ENCODE measurements at places on chromosomes 5 and 9. TPM values are rescaled to one million over a fixed set of nuclear protein-coding genes. Genes with fewer than 3 reads are reported as not detected.

The FBN2 gene
- not detected for total RNA-seq

DNA sequence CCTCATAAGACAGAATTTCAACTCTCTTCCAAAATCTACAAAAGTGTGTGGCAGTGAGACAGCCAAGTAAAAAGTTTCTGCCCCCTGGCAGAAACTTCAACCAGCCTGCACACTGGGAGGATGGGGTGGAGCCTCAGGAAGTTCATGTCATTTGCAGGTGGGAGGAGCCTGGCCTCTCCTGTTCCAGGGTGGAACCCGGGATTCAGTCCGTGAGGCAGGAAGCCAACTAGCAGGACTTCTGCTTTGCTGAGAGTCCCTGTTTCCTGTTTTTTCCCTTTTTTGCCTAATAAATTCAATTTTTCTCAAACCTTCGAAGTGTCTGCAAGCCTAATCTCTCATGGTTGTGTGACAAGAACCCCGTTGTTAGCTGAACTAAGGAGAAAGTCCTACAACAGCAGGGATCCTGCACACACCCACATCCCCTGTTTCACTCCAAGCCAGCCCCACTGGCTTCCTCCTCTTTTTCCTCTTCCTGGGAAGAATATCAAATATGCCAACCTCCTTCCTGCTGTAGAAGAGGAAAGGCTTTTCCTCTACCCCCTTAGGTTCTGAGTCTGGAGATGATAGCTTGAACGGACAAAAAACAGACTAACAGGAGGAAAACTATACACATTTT is 69.3 kb downstream of the ALDH7A1 start:
- no peak for DNase-seq

The SLC35D2 gene
- total RNA-seq, result 1.8 TPM

GRCh38 chr9:131769361-131769760 is 29.5 kb upstream of the RAPGEF1 start:
- DNase-seq, result no peak

The THBS4 gene
- total RNA-seq, result 2.0 TPM

GRCh38 chr5:16573401-16573800 is 43.4 kb downstream of the RETREG1 start:
- no peak for DNase-seq

GRCh38 chr5:97745817-97746216 is 562.8 kb upstream of the RIOK2 start:
- no peak for DNase-seq

DNA sequence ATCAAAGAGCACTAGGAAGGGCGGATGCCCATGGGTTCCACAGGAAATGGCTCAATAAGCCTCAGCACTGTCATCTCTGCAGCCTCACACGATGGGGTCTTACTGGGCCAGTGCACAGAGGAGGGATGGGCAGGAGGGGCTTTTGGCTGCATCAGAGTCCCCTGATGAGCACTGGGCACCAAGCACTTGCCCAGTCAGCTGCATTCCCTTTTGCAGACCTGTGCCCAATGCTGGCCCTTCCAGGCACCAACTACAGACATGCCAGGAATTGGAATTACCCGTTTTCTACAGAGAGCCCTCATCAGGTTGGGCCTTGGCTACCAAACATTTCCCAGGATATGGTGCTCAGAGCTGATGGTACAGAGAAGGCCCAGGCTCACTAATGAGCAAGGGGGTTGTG is 182.5 kb downstream of the HSPA4 start:
- no peak for DNase-seq

The SHOC1 gene
- total RNA-seq, result 0.04 TPM

DNA sequence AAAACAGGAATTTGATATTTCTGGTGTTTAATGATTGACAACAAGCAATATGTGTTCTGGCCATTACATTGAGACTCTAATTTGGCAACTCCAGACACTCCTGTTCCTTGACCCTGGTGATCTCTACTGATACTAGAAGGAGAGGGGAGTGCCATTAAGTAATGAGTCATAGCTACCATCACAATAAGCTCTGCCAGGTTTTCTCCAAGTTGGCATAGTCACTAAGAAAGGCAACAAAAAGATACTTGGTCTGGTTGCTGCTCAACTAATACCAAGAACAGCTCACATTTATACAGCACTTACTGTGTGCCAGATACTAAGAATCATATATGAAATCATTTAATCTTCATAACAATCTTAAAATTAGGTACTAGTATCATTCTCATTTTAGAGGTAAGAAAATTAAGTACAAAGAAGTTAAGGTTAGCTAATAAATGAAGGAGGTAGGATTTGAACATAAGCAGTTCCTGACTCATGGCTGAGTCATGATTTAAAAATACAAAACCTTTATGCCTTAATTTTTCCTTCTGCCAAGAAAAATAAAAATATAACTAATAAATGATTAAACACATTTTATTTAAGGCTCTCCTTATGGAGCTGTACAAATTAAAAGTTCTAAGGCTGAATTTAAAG is 19.9 kb upstream of the PRXL2C start:
- DNase-seq, result no peak

- no peak for DNase-seq
These were observed 47.9 kb downstream of the COL5A1 start for GRCh38 chr9:134689321-134690181.

The PCDHB2 gene
- not detected for total RNA-seq

- no peak for DNase-seq
These were observed 616 bp upstream of the SPEF2 start for GRCh38 chr5:35617060-35617434.

- DNase-seq, result no peak
These were observed 929.6 kb upstream of the WWC1 start for GRCh38 chr5:167361795-167362194.

DNA sequence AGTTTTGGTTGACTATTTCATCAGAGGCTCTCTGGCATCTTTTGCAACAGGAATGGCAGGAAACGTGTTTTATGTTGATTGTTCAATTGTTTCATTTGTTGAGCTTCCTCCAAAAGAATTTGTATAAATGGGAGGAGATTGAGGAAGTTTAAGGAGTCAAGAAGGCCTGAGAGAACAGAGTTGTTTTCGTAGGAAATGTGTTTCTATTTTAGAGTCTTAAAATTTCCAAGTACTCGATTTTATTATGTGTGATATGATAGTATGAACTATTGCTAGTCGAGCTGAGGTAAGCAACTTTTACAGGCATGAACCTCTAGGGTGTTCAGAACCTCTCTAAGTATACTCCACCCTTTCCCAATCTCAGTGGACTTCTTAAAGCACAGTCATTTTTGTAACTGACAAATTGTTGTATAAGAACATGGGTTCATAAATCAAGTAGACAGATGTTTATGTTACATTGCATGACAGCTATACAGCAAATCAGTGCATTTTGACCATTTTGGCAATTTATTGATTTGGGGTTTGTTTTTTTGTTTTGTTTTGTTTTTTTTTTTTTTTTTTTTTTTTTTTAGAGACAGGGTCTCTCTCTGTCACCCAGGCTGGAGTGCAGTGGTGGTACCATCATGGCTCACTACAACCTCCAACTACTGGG is 47.4 kb downstream of the POLK start:
- no peak for DNase-seq

GRCh38 chr9:123395689-123396511 is 39.9 kb downstream of the CRB2 start:
- no peak for DNase-seq

GRCh38 chr9:129289883-129290282 is 111.8 kb upstream of the IER5L start:
- DNase-seq, result peak; percentile 25

DNA sequence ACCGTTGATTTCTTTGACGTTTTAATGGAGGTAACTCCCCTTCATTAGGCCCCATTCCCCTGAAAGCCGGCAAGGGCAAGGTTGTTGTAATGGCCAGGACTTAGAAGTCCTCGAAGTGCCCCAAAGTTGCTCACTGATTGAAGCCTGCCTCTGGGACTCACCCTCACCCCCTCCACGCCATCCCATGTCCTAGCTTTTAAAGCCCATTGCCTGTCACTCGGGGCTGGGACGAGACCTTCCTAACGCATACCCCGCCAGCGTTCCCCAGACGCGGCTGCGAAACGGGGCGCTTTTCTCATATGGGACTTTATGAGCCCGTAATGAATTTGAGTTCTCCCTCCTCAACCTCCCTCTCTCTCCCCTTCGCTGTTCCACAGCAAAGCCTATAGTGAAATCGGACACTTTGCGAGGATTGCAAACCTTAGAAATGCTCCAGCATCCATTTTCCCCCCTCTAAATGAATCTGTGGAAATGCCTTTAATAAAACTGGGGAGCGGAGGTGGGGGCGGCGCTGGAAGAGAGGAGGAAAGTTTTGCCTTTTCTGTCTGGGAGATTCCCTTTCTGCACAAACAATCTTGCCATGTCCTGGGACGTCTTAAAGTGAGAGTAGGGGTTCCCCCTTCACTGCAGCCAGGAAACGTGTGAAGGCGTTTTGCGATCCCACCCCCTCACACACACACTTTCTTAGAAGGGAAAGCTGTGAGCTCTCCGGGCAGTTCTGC is 1.5 kb downstream of the PAPPA start:
- DNase-seq, result no peak

The TEK gene
- total RNA-seq, result not detected

The TIMD4 gene
- total RNA-seq, result 8.4 TPM

The NR6A1 gene
- total RNA-seq, result 0.58 TPM

The PLPP6 gene
- total RNA-seq, result 2.0 TPM

GRCh38 chr9:130267930-130268329 is 2.4 kb downstream of the HMCN2 start:
- no peak for DNase-seq

The GNG10 gene
- 7.0 TPM for total RNA-seq

GRCh38 chr5:126280846-126281245 is 142.4 kb upstream of the GRAMD2B start:
- DNase-seq, result no peak

The GPR151 gene
- total RNA-seq, result not detected

GRCh38 chr5:88130211-88130815 is 138.3 kb downstream of the TMEM161B start:
- DNase-seq, result no peak

The OGN gene
- total RNA-seq, result not detected

The SLC31A2 gene
- total RNA-seq, result 3.8 TPM

- no peak for DNase-seq
These were observed 117.0 kb downstream of the CRB2 start for GRCh38 chr9:123472862-123473614.

DNA sequence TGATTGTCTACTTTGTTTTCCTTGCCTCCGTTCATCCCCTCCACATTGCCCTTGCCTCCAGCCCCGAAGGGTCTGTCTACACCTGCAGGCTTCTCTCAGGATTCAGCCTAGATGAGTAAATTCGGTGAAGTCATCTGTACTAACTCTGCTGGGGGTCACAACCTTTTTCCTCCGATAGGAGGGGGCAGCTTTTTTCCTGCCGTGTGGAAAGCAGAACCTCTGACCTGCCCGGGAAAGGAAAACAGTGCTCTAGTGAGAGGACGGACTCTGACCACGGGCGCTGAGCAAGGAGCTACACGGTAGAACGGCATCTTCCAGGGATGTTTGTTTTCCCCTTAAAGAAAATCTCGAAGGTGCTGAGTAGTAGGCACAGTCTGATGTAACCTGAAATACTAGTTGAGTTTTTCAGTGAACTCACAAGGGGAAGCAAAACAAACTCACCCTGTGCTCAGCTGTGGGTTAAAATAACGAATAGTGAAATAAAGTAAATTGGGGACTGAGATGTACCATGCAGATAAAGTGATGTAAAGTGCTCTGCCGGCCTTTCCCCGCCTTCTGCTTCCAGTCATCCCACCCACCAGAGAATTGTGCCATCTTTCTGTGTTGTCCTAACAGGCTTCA is 281.8 kb downstream of the AOPEP start:
- no peak for DNase-seq

DNA sequence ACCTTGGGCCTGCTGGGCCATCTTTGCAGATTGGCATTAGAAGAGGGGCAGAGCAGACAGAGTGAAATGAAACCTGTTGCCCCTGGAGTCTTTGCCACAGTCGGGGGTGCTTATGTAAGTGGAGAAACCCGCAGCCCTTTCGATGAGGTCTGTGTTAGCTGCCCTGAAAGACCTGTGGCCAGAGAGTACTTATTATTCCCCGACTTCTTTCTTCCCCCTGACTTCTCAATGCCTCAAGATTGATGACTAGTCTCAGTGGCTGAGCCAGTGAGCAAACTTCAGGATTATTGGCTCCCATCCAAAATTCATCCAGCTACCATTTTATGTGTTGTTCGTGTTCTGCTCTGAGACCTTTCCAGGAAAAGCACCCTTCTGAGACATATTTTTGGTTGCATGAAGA is 7.6 kb downstream of the NTRK2 start:
- no peak for DNase-seq

DNA sequence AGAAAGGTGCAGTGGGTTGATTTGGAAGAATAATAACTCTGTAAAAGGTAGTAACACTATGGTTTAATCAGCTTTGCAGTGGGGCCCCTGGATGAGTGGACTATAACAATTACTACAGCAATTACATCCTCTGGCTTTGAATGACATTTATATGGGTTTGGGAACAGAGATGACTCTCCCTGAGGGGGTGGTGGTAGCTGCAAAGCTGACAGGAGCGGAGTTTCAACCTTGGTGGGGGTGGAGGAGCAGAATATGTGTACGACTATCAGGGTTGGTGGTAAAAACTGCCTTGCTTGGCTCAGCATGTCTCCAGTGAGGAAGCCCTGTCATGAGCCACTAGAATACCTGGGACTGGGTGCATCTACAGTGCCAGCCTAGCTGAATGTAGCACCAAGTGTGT is 28.3 kb upstream of the NR3C1 start:
- DNase-seq, result no peak

The PDE4D gene
- 31.1 TPM for total RNA-seq

GRCh38 chr5:74613283-74613682 is 27.2 kb downstream of the ENC1 start:
- no peak for DNase-seq

GRCh38 chr5:75441560-75441959 is 69.9 kb downstream of the CERT1 start:
- no peak for DNase-seq

GRCh38 chr5:30572279-30572678 is 621.2 kb upstream of the CDH6 start:
- no peak for DNase-seq

- no peak for DNase-seq
These were observed 152.8 kb upstream of the LHFPL2 start for GRCh38 chr5:78801413-78801812.

DNA sequence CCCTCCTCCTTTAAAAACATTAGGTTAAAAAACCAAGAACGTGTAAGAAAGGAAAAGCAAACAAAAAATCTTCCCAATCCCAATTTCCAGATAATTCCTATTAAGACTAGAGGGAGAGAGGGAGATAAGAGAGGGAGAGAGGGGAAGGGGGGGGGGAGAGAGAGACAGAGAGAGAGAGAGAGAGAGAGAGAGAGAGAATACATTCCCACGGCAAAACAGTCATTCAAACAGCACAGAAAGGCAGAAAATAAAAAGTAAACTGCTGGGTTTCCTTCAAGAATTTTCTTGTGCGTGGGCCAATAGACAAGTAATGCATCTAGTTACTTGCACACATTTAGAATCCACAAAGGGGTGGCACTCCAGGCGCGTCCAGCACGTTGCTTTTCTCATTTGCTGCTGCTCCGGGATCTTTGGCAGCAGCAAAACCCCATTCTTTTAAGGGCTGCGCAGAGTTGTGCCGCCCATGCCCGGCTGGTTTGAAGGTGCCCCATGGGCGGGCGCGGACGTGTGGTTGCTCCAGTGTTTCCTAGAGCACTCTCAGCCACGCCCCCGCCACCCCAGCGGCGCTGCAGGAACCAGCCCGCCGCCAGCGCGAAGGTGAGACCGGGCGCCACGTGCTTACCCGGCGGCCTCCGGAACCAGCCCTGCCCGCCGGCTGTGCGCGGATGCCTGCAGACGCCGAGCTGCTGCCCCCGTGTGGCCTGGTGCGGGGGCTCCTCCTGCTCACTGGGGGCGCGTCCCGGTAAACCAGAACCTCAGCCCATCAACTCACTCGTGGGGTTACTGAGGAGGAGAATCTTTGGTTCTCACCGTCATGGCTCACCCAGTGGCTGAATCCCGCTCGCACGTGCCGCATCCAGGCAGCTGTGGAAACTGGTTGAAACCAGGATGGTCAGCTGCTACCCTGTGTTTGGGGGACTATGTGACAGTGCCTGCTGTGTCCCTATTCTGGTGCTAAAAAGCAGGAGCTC is 44.6 kb downstream of the STC2 start:
- DNase-seq, result peak; percentile 65

Data from activated naive CD4-positive, alpha-beta T cell treated with anti-CD3 and anti-CD28 coated beads, Interleukin-2, amount 50 U/mL, for 72 hours (primary cell).